Dorsolateral prefrontal cortex (tissue), 122 donors: ENCODE measurements at places on chromosomes 2 and 18.

DNA sequence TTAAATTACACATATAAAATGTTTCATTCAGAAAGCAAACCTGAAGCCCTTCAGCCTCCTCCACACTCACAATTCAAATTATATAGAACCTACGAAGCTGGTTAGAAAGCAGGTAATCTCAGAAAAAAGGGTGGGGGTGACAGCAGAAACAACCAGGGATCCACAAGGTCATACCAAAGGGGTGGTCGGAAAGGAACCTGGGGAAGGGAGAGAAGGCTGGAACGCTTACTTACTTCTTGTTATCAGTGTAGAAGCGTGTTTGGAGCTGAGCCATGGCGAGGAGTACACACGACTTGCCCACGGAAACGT is 316 bp downstream of the WDR12 start:
- DNase-seq = no peak

- no peak for DNase-seq
Observed at GRCh38 chr2:28377984-28378678, 14.5 kb upstream of the FOSL2 start.

GRCh38 chr2:222972420-222972819 is 79.6 kb upstream of the KCNE4 start:
- no peak for DNase-seq

- no peak for DNase-seq
Observed at GRCh38 chr2:56100791-56101312, 82.9 kb upstream of the CCDC85A start.
